ENCODE measurements at places on chromosomes 4 and X.

- no peak for DNase-seq
Observed at GRCh38 chrX:153646620-153647373, at the start of gene DUSP9. Gene DUSP9, plus strand, starts transcription at chrX:153647203. Its CDS starts 751 bp downstream, at chrX:153647954.

GRCh38 chr4:122602277-122603142, 18.4 kb downstream of the IL21 start:
- DNase-seq: peak; percentile 28

GRCh38 chr4:11782859-11783258, 354.2 kb upstream of the HS3ST1 start:
- no peak for DNase-seq

DNA sequence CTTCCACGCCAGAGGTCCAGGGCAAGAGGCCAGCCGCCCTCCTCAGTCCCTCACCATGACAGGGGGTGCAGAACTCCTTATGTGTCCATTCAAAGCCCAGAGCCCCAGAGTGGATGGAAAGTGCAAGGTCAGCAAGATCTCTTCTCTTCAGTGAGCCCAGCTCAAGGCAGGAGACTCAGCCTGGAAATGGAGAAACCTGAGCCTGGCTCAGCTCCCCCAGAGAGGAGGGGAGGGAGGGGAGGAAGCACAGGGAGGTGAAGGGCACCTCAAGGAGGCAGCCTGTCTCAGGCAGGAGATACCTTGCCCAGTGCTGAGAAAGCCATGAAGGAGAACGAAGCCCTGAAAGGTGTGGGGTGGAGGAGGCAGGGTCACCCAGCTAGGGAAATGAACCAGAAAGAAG, 121.8 kb upstream of the PJA1 start:
- DNase-seq: no peak

DNA sequence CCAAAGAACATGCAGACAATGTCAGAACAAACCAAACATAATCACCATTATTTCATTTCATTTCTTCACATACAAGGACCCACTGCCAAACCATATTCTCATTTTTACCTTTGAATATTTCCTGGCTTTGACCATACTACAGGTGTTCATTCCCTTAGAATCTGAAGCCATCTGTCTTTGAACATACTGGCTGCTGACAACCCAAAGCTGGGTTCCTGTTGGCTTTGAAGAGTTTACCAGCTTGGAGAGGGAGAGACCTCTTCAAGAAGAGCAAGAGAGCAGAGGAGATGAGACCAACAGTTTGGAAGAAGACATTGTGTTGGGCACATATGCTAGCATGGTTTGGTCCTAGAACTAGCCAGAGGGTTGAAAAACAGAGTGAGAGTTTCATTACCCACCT, 145.6 kb upstream of the KCNIP4 start:
- no peak for DNase-seq

GRCh38 chr4:99950913-99951254, 809 bp upstream of the H2AZ1 start:
- DNase-seq: no peak

DNA sequence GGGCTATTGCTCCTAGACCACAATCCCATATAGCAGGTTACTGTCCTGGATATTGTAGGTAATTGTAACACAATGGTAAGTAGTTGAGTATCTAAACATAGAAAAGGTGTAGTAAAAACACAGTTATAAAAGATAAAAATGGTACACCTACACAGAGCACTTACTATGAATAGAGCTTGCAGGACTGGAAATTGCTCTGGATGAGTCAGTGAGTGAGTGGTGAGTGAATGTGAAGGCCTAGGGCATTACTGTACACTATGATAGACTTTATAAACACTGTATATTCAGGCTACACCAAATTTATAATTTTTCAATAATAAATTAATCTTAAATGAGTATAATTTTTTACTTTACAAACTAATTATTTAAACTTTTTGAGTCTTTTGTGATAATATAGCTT, 425.7 kb downstream of the PABPC4L start:
- no peak for DNase-seq

DNA sequence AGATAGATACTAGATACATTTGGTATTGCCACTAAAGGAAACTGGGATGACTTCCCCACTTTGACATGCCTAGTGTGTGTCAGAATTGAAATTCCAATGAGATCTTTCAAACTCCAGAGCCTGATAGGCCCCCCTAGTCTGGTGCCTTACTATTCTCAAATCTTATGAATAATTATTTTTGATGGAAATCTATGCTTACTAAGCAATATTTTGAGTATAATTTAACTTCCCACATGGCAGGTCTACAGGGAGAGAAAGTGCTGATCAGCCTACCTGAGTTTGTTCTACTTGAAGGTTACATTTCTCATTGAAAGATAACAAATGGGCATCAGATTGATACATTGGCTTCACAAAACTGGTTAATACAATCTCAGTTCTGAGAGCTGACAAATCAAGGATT, 415.7 kb upstream of the BOD1L1 start:
- DNase-seq: no peak

- DNase-seq: no peak
Observed at GRCh38 chr4:76641351-76641750, 206.3 kb downstream of the SHROOM3 start.

DNA sequence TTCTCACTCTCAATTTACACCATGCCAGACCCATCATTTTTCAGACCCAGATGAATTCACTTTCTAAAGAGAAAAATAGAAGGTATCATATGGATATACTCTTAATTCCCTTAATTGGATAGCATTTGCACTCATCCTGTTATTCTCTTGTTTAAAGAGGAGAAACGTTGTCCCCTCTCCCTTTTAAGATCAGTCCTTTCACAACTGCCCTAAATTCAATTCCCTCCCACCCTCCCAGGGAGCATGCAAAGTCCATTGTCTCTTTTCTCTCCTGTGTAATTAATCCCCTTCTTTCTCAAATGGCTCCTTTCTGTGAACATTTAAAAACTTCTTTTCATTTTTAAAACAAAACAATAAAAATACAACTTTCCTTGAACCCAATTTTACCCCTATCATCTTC, 124.7 kb upstream of the TLL1 start:
- no peak for DNase-seq

GRCh38 chrX:112513154-112513553, 166.6 kb downstream of the LHFPL1 start:
- DNase-seq: no peak

DNA sequence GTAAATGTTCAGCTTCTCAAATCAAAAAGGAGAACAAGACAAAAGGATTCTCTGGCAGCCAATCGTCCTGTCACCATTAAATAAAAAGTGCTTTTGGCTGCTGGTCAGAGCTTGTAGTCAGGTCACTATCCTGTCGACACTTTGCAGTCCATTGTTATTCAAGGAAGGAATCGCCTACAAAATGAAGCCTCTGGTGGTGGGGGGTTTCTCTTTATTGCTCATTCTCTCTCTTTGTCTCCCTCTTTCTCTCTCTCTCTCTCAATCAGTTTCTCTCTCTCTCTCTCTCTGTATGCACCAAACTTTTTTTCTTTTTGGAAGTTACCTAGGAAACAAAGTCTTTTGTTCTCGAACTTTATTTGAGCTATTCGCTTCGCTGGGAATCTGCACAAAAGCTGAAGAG, 17.6 kb upstream of the SCML1 start:
- DNase-seq: no peak

DNA sequence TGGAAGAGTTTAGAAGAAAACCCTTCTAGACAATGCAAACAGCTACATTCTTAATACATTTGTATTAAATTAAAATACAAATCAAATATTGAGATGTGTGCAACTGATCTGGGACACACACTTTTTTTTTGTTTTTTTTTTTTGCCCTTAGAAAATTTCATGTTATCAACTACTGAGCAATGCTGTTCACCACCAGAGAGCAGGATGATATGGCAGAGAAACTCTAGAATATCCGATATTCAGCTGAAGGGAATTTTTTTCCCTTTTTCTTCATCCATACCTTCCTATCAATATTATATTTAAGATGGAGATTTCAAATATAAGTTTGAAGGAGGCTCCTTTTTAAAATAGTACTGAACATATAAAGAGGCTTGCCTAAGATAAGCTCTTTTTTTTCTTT, 1.0 kb downstream of the NDST3 start:
- no peak for DNase-seq

DNA sequence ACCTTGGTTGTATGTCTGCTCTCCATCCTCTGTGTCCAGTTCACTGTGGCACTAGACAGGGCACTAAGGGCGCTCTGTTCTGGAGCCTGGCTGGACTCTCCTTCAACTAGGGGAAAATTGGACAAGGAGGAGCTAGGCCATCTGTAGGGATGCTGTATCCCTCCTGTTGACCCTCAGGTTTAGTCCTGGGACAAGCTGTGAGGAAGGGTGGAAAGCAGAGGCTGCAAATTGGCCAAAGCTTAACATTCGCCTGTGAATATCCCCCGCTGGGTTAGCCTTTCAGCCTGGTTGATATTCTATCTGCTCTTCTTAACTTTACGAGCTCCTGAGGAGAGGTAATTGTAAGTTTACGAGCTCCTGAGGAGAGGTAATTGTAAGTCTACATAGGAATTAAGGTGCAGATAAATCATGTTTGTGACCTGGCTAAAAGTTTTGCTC, 64.4 kb upstream of the ENPEP start:
- DNase-seq: no peak

GRCh38 chrX:129808829-129809796, 29.4 kb downstream of the SASH3 start:
- no peak for DNase-seq

- DNase-seq: no peak
Observed at GRCh38 chr4:186170966-186171365, 20.4 kb upstream of the CYP4V2 start.

GRCh38 chr4:74968456-74969164, 35.7 kb downstream of the PARM1 start:
- no peak for DNase-seq

DNA sequence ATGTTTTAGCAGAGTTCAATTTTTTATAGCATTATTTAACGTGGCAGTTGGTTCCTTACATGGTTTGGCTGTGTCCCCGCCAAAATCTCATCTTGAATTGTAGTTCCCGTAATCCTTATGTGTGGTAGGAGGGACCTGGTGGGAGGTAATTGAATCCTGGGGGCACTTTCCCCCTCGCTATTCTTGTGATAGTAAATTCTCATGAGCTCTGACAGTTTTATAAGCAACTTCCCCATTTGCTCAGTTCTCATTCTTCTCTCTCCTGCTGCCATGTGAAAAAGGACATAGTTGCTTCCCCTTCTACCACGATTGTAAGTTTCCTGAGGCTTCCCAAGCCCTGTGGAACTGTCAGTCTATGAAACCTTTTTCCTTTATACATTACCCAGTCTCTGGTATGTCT, 329.5 kb downstream of the GRIA2 start:
- DNase-seq: no peak

GRCh38 chr4:87895964-87896621, 63.3 kb downstream of the MEPE start:
- DNase-seq: peak; percentile 3

- peak; percentile 22 for DNase-seq
Observed at GRCh38 chr4:148447681-148448080, 5.5 kb upstream of the NR3C2 start.

DNA sequence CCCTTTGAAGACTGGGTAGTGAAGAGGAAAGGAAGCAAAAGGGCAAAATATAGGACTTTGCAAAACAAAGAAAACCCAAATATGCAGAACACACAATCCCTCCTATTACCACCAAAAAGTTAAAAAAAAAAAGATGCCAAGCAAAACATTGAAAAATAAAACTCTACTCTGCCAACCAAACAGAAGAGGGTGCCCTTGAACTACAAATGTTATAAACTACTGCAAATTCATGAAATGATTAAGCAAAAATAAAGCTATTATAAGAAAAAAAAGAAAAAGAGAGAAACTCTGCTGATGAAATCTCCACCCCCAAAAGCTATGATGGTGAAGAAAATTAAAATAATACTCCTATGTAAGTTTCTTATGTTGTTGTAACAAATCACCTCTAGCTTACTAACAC, 168.5 kb upstream of the STK26 start:
- DNase-seq: no peak

DNA sequence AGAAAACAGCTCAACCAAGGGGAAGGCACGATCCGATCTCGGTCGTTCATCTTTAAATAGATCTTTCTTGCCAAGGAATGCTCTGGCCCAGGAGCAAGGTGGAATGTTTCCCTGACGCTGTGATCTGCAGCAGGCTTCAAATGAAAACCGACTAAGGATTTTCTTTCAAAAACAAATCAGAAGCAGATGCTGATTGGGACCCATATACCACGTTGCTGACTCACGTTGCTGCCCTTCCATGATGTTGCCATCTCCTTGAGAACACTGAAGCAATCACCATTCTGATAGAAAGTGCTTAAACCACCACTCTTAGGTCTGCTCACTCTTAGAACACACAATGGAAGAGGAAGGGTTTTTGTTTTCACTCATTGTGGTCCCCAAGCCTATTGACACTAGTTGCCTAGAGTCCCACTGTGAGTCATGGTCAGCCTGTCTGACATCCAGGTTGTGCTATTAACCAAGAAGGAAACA, 26.1 kb downstream of the LAMTOR3 start:
- DNase-seq: no peak

GRCh38 chrX:7086384-7086783, 61.1 kb upstream of the STS start:
- no peak for DNase-seq

- DNase-seq: no peak
Observed at GRCh38 chrX:3052860-3053259, 11.6 kb downstream of the ARSF start.

DNA sequence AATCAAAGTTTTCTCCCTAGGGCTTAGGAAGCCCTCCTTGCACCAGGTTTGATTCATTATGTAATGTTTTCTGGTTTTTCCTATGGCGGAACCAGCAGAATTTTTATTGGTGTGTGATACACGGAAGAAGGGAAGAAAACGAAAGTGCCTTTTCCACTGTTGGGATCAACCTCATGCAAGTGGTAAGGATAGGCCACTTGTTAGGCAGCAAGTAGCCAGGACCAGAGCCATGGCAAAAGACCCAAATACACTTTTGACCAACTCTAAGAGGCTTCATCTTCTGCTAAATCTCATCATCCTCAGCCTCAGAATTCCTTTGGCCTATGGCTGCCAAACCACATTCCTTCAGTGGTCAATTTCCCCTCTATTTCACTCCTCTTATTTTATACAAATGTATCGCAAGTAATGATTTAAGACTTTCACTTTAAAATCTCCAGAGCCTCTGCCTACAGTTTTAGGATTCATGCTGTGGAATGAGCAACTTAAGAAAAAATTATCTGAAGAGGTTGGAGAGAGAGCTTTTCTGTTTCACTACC, 21.2 kb downstream of the PPAT start:
- DNase-seq: no peak

GRCh38 chrX:95764972-95765451, 919.6 kb upstream of the DIAPH2 start:
- DNase-seq: no peak

- no peak for DNase-seq
Observed at GRCh38 chr4:158996669-158997074, 106.2 kb upstream of the RAPGEF2 start.

- DNase-seq: no peak
Observed at GRCh38 chrX:72340626-72341025, 34.9 kb upstream of the CITED1 start.

DNA sequence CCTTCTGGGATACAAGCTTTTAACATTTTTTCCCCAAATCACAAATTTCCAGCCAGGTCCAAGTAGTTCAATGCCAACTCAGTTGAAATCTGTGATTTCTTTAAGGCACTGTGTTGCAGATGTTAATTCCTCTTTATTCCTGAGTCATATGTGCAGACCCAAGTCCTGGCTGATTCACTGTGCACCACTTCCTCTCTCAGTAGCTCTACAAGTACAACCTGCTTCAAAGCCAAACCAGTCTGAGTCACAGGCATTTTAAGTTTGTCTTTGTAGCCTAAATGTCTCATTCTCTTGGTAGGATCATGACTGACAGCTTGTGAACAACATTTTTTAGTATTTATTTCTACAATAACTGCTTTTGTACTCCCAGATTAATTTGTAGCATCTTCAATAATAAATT, 165.6 kb upstream of the S100G start:
- DNase-seq: peak; percentile 47
